ENCODE measurements at places on chromosomes 2 and 18.

DNA sequence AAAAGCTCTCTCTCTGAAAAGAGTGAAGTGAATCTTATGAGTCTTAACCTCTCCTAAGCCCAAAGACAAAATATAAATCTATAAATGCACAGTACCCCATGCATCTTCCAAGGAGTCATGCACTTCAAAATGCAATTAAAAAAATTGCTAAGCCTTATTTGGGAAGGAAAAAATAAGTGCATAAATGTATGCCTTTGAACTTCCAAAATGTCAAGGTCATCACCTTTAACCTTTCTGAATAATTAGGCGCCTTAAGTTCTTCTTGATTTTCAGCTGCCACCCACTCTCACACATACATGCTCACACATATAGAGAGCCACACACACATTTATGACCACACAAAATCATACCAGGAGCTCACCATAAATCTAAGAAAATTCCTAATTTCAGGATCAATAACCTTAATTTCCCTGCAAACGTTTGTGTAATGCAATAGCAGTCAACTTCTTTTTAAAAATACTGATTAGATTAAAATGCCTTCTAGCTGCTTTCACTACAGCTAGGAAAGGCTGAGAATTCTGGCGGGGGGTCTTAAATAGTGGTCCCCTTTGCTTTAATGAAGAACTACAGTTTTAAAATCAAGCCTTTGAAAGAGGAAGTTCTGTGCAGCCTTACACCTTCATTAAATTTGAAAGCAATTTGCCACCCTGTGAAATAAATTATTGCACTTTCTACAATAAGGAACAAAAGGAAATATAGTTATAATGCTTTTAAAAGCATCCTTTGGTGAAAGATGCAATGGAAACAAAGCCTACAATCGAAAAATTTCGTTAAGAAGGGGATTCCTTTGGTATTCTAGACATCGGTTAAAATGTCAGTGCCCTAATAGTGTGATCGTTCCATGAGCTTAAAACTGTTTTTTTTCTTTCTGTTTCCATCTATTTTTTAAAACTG, 3.6 kb downstream of the HOXD11 start:
- no peak for DNase-seq

GRCh38 chr2:231992888-231993287, 31.4 kb downstream of the DIS3L2 start:
- no peak for DNase-seq

DNA sequence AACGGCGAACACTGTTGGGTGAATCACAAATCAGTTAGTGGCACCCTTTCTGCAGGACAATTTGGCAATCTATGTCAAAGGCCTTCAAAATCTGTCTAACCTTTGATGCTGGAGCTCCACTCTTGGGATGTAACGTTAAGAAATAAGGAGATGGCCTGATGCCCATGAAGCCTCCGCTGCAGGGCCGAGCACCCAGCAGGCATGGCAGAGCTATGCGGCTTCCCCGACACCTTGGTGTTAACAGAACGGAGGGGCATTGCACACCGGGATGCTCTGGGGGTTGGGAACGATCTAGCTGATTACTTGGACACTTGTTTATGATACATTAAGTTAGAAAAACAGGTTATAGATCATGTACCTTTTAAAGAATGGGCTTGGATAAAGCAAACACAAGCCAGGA, 265.3 kb downstream of the HDAC4 start:
- no peak for DNase-seq

GRCh38 chr2:99939135-99939534, 203.3 kb downstream of the AFF3 start:
- DNase-seq, result no peak

GRCh38 chr2:152037743-152038435, 61.0 kb downstream of the CACNB4 start:
- no peak for DNase-seq

Data from stimulated activated CD4-positive, alpha-beta T cell treated with anti-CD3 and anti-CD28 coated beads, Interleukin-2, amount 100 ng/mL, for 24 hours (primary cell).